Stimulated activated CD8-positive, alpha-beta memory T cell treated with anti-CD3 and anti-CD28 coated beads, Interleukin-4, amount 100 ng/mL, for 24 hours (primary cell): ENCODE measurements at places on chromosomes 1 and 21.

GRCh38 chr21:28827422-28827821, 165.3 kb downstream of the LTN1 start:
- DNase-seq = no peak

DNA sequence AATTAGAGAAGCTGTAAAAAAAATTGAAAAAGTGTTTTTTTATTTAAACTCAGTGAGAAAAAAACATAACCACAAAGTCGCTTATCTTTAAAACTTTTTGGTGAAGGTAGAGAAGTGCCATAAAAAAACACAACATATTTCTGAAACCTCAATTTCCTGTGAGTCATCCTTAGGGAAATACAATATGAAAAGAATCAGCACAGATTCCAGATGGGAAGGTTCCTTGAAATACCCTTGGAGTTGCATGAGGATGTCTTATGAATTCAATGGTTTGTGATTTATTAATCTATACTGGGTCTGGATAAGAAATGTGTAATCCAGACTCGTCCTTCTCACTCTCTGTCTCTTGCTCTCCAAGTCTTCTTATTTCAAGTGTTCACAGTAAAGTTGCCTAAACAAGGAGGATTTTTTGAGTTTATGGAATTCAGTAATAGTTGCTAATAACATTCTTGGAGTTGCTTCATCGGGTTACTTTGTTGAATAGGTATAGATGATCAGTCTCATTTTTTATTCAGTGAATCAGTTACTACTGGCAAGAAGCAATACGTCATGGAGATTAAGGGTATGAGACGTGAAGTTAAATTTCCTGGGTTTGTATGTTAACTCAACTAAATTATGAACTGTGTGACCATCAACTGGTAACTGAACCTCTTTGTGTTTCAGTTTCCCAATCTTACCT, 191.4 kb downstream of the KCNK2 start:
- no peak for DNase-seq

- DNase-seq = no peak
Measured at GRCh38 chr1:34037856-34038255, 127.2 kb downstream of the CSMD2 start.

DNA sequence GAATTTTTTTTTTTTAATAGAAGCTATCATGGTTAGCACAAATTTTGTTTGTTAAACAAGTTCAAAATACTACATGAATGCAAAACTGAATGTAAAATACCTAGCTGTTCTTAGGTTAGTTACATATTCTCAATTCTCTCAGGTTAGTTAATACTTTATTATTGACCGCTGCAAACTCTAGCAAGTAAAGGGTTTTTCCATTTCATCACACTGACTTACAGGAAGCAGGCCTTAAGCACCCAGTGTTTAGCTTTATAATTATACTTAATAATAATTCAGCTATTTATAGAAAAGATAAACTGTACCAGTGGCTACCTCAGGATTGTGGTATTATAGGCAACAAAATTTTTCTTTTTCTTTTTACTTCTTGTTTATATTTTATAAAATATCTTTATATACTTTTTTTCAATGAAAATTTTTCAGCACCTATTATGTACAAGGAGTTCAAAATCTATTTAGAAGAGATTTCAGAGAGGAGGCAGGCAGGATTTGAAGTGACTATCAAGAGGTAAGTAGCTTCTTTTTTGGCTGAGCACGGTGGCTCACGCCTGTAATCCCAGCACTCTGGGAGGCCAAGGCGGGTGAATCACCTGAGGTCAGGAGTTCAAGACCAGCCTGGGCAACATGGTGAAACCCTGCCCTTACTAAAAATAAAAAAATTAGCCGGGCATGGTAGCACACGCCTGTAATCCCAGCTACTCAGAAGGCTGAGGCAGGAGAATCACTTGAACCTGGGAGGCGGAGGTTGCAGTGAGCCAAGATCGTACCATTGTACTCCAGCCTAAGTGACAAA, 17.9 kb downstream of the PLPP3 start:
- no peak for DNase-seq

- no peak for DNase-seq
Measured at GRCh38 chr1:96164053-96164452, 557.5 kb upstream of the PTBP2 start.

- DNase-seq = no peak
Measured at GRCh38 chr1:19534281-19534680, 48.9 kb upstream of the CAPZB start.

- DNase-seq = peak; percentile 66
Measured at GRCh38 chr1:27102707-27103468, 52.0 kb downstream of the SLC9A1 start.

- DNase-seq = no peak
Measured at GRCh38 chr1:97297611-97298010, 576.0 kb downstream of the PTBP2 start.

- no peak for DNase-seq
Measured at GRCh38 chr1:116664366-116664977, 3.1 kb downstream of the IGSF3 start.

GRCh38 chr1:94862718-94863117, 42.6 kb downstream of the SLC44A3 start:
- DNase-seq = no peak

GRCh38 chr21:29194342-29194741, 63.9 kb downstream of the MAP3K7CL start:
- DNase-seq = no peak

GRCh38 chr1:101509370-101509769, 272.6 kb downstream of the S1PR1 start:
- no peak for DNase-seq
